Upper lobe of right lung (tissue), 1 donor: ENCODE measurements at places on chromosomes 1 and 21. TPM values are rescaled to one million over a fixed set of nuclear protein-coding genes. Genes with fewer than 3 reads are reported as not detected.

The KRTAP10-8 gene
- not detected for total RNA-seq

DNA sequence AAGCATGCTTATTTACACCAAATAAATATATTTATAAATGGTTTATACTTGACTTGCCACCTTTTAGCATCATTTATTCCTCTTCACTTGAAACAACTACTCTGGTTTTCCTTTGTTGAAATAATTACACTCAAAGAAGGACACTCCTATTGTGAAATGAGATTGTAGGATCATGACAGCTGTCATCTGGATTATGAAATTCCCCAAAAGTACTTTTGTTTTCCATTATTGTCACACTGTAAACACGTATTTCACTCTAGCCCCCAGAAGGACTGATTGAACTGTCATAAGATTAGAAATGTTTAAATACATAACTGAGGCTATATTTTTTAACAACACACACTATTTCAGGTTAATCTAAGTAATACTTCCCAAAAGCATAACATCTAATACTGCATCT is 593.8 kb downstream of the LRRIQ3 start:
- no peaks in the 10 kb centered on the region for H3K27me3 ChIP-seq
- DNase-seq, result no peak
- no peak overlapping the region for H3K4me3 ChIP-seq

DNA sequence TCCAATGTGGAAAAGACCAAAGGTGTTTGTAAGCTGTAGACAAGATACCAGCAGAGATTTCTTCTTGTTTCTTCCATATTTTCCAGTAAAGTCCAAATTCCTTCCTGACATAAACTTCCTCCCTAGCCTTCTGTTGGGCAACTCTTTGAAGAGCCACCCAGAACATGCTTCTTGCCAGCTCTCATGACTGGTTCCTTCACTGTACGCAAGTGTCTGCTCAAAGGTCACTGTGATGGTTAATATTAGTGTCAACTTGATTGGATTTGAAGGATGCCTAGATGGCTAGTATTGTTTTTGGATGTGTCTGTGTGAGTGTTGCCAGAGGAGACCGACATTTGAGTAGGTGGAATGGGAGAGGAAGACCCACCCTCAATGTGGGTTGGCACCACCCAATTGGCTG is 416.6 kb upstream of the RUNX1 start:
- H3K4me1 ChIP-seq, result no peaks in the 10 kb centered on the region
- DNase-seq, result no peak
- no peak overlapping the region for H3K27ac ChIP-seq

DNA sequence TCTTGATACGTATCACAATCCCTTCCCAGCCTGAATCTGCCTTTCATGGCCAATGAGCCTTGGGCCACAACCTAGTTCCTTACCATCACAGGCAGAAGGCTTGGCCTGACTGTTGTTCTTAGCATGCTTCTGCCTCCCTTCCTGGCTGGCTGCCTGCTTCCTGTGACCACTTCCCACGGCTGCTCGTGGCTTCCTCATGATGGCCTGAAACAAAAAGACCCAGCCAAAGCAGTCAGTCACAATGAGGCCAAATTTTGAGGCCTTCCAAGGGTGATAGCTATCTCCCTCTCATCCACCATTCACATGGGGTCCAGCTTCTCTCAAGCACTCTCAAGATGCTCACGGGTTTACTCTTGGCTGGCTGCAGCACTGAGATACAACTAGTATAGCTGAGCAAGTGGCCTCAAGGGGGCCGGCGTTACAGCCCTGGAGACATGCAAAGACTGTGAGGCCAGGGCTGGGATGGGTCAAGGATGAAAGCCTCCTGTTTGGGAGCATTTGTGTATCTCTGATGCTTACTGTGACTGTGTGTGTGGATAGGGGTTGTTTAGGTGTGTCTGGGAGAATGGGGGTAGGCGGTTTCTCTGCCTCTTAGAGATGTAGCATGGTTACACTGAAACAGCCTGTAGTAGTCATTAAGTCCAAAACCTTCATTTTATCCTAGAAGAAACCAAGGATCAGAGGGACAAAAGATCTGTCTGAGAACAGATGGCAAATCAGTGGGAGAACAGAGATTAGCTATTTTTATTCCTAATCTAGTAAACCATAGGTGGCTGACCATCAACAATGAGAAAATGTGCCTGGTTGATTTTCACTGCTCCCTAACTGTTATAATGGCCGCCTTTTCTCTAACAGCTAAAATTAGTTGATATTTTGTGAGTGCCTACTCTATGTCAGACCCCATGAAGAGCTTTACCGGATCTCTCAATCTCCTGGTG is 5.4 kb upstream of the TOE1 start:
- no peaks in the 10 kb centered on the region for H3K27me3 ChIP-seq
- H3K36me3 ChIP-seq, result peaks cover 35% of the 10 kb centered on the region
- H3K27ac ChIP-seq, result no peak overlapping the region
- H3K4me3 ChIP-seq, result no peak overlapping the region

DNA sequence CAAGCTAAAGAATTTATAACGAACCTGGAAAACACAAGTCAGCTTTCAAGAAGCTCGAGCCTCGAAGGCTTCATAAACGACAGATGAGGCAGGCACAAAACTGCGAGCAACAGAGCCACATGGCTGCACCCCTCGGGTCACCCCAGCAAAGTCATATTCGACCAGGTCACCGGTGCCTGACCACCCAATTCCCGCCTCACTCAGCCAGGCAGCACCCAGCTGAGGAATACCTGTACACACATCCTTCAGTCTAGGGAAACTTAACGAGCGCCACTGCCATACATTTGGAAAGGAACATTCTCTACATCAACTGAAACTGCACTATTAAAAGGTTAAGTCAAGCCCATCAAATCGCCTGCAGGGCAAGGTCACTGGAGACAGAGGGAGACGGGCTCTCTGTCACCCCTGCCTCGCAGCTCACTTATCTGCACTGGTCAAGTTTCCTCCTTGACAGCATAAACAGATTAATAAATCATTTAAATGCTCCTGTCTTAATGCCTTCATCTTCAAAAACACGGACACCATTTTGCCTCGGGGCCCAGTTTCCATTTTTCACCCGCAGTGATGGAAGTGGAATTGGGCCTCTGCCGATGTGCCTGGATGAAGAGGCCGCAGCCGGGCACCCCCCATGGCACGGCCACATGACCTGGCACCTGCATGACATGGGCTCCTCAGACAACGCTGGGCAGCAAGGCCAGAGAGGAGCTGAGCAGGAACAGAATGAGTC is 20.6 kb downstream of the NPHP4 start:
- H3K4me3 ChIP-seq, result no peak overlapping the region
- peaks cover 5% of the 10 kb centered on the region for H3K36me3 ChIP-seq
- H3K27me3 ChIP-seq, result no peaks in the 10 kb centered on the region
- H3K27ac ChIP-seq, result no peak overlapping the region
- H3K4me1 ChIP-seq, result no peaks in the 10 kb centered on the region

GRCh38 chr1:80582980-80583379 is 1217.8 kb upstream of the ADGRL2 start:
- H3K27me3 ChIP-seq, result no peaks in the 10 kb centered on the region
- DNase-seq, result no peak

GRCh38 chr1:89578151-89578550 is 53.5 kb downstream of the LRRC8B start:
- no peak for DNase-seq
- H3K4me1 ChIP-seq, result no peaks in the 10 kb centered on the region
- H3K36me3 ChIP-seq, result peaks cover 10% of the 10 kb centered on the region
- H3K27me3 ChIP-seq, result no peaks in the 10 kb centered on the region
- no peak overlapping the region for H3K27ac ChIP-seq
- H3K4me3 ChIP-seq, result no peak overlapping the region

GRCh38 chr1:156583821-156584622 is 4.5 kb downstream of the TTC24 start:
- no peak overlapping the region for H3K27ac ChIP-seq
- H3K4me1 ChIP-seq, result no peaks in the 10 kb centered on the region
- no peaks in the 10 kb centered on the region for H3K36me3 ChIP-seq
- H3K27me3 ChIP-seq, result no peaks in the 10 kb centered on the region

DNA sequence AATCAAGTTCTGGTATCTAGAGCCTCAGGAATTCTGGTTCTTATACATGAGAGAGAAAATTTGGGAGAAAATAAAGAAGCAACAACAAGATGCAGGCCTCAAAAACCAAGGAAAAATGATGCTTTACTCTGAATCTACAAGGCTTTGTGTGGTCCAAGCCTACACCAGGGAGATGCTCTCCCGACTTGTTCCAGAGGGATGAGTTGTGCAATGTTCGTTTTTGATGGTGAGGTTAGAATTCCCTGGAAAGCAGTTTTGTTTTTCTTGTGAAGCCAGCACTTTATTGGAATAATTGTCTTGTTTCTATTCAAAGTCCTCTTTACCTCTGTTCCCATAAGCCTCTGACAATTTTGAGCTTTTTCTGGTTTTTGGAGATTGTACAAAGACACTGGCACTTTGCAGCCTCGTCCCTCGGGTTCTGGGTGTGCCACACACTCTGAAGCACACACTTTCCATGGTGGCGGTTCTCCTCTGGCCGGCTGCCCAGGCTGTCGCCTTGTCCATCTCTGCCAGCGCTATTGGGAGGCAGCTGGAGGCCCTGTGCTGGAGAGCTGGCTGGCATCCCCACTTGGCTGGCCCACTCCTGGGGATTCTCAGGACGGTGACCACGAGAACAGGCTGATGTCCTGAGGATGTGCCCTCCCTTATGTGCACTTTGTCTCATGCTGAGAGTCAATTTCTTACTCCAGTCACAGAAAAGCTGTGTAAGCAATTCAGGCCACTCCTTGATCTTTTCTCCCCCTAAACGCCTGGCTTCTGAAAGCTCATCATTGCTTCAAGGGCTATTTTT is 70.2 kb downstream of the EDEM3 start:
- no peaks in the 10 kb centered on the region for H3K27me3 ChIP-seq
- no peak overlapping the region for H3K27ac ChIP-seq

DNA sequence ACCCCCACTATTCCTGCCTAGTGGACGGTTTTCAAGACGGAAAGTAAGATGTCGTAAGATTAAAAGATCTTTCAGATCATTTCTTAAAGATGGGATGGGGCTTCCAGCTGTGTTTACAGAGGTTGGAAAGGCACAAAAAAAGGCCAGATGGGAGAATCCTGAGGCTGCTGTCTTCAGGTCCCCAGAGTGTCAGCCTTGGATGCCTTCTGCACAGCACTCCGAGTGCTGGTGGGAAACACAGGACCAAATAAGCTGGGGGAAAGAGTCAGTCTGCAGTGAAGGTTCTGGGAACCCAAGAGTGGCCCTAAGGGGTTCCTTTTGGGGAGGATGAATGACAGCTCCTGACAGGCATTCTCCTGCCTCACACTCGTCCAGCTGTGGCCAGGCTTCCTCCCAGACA is 96.5 kb downstream of the COLGALT2 start:
- no peak overlapping the region for H3K27ac ChIP-seq
- no peak for DNase-seq
- no peaks in the 10 kb centered on the region for H3K4me1 ChIP-seq
- H3K4me3 ChIP-seq, result no peak overlapping the region
- H3K36me3 ChIP-seq, result peaks cover 4% of the 10 kb centered on the region
- no peaks in the 10 kb centered on the region for H3K27me3 ChIP-seq

DNA sequence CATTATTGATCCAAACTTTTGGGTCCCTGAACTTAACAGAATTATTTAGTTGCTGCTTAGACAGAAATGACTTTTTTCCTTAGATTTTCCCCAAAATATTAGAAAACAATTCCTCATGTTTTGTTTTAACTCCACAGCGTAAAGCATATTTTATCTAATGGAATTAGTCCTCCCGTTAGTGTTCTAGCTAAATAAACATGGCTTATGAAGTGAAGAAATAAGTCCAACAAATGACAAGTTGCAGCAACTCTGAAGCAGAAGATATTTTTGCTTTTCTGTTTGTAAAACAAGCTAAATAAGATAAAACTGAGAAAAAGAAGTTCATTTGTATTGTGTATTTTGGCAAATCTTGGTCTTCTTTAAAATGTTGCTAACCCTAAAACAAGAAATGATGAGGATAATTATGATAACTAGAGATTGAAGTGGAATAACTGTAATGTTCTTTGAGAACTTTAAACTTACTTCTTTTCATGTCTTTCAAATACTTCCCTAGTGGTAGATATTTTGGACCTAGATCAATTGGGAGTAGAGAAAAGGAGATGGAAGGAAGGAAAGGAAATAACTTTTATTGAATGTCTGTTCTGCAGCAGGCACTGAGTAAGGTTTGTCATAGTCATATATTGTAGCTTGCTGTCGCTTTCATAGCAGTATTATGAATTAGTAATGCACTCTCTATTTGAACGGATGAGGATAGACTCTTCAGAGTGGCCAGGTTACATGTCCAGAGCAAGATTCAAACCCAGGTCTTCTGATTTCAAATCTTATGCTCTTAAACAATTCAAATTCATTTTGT is 12.5 kb downstream of the NFIA start:
- no peak overlapping the region for H3K27ac ChIP-seq
- H3K27me3 ChIP-seq, result no peaks in the 10 kb centered on the region
- DNase-seq, result no peak
- no peaks in the 10 kb centered on the region for H3K36me3 ChIP-seq
- no peak overlapping the region for H3K4me3 ChIP-seq

DNA sequence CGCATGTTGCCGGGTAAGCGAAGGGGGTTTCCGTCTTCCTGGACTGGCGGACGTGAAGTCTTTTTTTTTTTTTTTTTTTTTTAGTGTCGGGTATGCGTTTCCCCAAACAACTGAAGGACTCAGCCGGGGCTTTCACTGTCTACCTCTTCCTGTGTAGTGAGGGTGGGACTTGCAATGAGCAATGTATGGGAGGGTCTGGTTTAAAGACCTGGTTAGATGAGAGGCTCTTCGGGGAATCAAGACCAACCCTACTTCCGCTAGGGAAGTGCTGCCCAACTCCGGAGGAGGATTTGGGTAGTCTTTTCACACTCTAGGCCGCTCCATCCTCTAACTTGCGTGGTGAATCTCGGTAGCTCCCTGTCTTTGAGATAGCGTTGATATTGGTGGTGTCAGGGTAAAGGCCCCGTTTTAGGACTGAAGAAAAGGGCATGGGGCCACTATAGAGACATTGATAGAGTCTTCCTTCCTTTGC is 754 bp downstream of the PRRC2C start:
- peaks cover 44% of the 10 kb centered on the region for H3K4me1 ChIP-seq
- peak overlapping the region; percentile 98 for H3K4me3 ChIP-seq
- DNase-seq, result no peak
- H3K27ac ChIP-seq, result peak overlapping the region; percentile 99

GRCh38 chr1:245807306-245807705 is 652.5 kb downstream of the KIF26B start:
- H3K27ac ChIP-seq, result peak overlapping the region; percentile 58
- H3K36me3 ChIP-seq, result no peaks in the 10 kb centered on the region
- H3K27me3 ChIP-seq, result no peaks in the 10 kb centered on the region
- H3K4me1 ChIP-seq, result peaks cover 4% of the 10 kb centered on the region

DNA sequence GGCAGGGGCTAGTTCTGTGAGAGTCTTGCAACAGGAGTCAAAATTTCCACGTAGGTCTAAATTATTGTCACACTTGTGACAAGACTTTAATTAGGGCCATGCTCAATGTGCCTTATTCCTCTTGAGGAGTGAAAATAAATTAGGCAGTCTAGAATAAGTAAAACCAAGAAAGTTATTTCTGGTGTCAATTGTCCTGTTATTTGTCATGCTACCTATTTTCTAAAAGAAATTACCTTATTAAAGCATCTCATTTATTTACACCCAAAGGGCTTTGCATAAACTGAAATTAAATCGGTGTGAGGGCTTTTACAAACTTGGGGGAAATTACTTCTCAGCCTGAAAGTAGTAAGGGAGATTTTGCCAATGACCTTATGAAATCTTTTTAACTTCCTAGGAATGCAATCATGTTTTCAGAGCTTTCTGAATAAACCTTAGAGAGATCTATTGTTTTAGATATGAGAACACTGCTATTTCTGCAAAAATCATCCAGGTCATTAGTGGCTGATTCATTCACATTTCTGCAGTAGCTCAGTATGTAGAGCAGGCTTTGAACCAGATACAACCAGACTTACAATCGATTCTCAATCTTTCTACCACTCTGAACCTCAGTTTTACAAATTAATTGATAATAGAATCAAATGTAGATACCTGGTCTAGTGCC is 221.2 kb upstream of the SAMSN1 start:
- H3K27me3 ChIP-seq, result no peaks in the 10 kb centered on the region
- no peak for DNase-seq
- H3K4me1 ChIP-seq, result no peaks in the 10 kb centered on the region
